A549 treated with DMSO at 1 μM for 4 hours (cell line): ENCODE measurements at places on chromosomes 7 and 10. TPM values are rescaled to one million over a fixed set of nuclear protein-coding genes. Genes with fewer than 3 reads are reported as not detected.

Gene LOXL4
- 1.3 to 1.7 TPM (median 1.5 TPM) in 5 replicates for total RNA-seq

Gene TCAF2
- total RNA-seq = 0.20 to 0.37 TPM (median 0.30 TPM) in 5 replicates

Gene SPRN
- total RNA-seq = 0.13 to 0.38 TPM (median 0.21 TPM) in 5 replicates

Gene TET1
- total RNA-seq = 0.30 to 0.64 TPM (median 0.57 TPM) in 5 replicates

Gene CYP3A7
- not detected in 5 replicates for total RNA-seq

Gene PILRA
- total RNA-seq = 3.4 to 5.8 TPM (median 5.2 TPM) in 5 replicates

Gene POM121
- 40.1 to 45.2 TPM (median 42.5 TPM) in 5 replicates for total RNA-seq

Gene ELN
- 0.06 to 0.14 TPM (median 0.10 TPM) in 5 replicates for total RNA-seq

Gene HOXA13
- 1.6 to 2.2 TPM (median 2.0 TPM) in 5 replicates for total RNA-seq

Gene COMTD1
- total RNA-seq = 24.0 to 47.2 TPM (median 44.1 TPM) in 5 replicates

Gene ITPRID1
- not detected in 5 replicates for total RNA-seq

Gene PNLIP
- not detected in 5 replicates for total RNA-seq
